Stimulated activated CD4-positive, alpha-beta T cell treated with anti-CD3 and anti-CD28 coated beads, Interleukin-12 subunit alpha, Interleukin-12 subunit beta, amount 100 ng/mL, for 24 hours (primary cell): ENCODE measurements at places on chromosomes 5 and 9.

- no peak for DNase-seq
Observed at GRCh38 chr9:92617951-92618510, 51.9 kb downstream of the IPPK start.

- no peak for DNase-seq
Observed at GRCh38 chr9:91398926-91399325, 24.7 kb downstream of the NFIL3 start.

DNA sequence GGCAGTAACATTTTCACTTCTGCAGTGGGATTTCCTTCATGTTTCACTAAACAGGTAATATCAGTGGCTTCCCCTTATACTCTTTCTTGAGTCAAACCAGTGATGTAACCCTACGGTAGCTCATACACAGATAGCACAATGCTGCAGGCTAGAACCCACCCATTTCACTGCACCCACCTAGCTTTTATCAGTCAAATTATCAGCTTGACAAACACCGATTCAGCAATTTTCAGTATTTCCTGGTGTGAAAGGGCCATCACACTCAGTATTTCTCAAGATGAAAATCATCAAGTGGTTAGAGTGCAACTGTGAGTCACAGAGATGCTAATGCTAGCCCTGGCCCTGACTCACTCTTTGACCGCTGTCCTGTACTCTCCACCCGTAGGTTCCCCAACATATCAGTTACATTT lies 242.3 kb upstream of the PTGER4 start:
- DNase-seq: no peak

DNA sequence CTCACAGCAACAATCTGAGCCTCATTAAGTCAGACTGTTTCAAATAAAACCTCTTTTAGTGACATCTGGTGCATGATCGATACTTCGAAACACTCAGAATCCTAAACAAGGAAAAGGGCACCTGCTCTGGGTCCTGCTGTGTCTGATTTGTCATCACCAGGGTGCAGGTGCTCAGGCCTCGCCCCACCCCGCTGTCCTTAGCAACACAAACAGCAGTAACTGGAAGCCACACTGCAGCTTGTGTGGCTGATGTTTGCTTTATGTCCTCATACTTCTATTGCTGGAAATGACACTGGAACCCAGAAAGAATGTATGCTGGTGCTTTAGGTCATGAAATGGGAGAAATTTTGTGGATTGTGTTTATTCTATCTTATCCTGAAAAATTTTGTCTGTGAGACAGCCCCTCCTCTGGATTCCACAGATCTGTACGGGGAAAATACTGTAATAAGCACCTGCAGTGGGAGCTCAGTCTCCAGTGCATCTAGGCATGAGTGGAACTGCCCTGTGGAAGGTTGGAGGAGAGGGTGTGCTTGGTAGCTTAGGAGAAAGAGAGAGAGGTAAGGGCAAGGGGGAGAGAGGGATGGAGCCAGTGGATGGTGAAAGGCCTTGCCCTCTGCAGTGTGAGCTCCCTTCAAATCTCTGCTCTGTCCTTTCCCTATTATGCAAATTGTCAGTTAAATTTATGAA lies 284.2 kb downstream of the SMARCA2 start:
- no peak for DNase-seq

DNA sequence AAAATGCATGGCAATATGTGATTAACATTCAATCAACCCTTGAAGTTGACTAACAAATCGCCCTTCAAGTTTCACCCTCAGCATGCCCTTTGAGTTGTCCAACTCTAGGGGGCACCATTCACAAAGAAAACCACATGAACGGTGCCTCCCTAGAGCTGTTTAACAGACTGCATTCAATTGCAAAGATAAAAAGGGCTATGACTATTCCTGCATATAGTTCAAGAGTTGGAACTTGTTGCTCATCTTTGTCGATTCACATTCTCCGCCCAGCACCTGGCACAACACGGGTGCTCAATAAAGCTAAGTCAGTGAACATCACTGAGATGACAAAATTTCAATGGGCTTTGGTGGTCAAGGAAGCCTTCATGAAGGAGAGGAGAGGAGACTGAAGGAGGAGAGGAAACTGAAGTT lies 69.6 kb upstream of the SLC30A5 start:
- no peak for DNase-seq

- DNase-seq: no peak
Observed at GRCh38 chr9:6761306-6761705, 3.5 kb downstream of the KDM4C start.

- no peak for DNase-seq
Observed at GRCh38 chr5:173872957-173873305, 15.2 kb upstream of the CPEB4 start.
